NCI-H526 treated with DMSO at 0.1 percent for 48 hours (cell line): ENCODE measurements at places on chromosomes 2 and 18.

- DNase-seq, result no peak
Observed at GRCh38 chr2:175168564-175168945, 552 bp upstream of the ATF2 start.

GRCh38 chr2:197975931-197976519 is 171.6 kb downstream of the PLCL1 start:
- DNase-seq, result no peak

DNA sequence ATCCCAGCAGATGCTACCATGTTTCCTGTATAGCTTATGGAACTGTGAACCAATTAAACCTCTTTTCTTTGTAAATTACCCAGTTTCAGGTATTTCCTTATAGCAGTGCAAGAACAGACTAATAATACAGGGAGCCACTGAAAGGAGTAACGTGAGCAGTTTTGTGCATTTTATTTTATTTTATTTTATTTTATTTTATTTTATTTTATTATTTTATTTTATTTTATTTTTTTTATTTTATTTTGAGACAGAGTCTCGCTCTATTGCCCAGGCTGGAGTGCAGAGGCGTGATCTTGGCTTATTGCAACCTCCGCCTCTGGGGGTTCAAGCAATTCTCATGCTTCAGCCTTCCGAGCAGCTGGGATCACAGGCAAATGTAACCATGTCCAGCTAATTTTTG is 156.3 kb upstream of the MSH6 start:
- no peak for DNase-seq

- no peak for DNase-seq
Observed at GRCh38 chr2:151843691-151844061, 15.5 kb upstream of the ARL5A start.

GRCh38 chr2:120722246-120722567 is 13.5 kb upstream of the GLI2 start:
- no peak for DNase-seq

DNA sequence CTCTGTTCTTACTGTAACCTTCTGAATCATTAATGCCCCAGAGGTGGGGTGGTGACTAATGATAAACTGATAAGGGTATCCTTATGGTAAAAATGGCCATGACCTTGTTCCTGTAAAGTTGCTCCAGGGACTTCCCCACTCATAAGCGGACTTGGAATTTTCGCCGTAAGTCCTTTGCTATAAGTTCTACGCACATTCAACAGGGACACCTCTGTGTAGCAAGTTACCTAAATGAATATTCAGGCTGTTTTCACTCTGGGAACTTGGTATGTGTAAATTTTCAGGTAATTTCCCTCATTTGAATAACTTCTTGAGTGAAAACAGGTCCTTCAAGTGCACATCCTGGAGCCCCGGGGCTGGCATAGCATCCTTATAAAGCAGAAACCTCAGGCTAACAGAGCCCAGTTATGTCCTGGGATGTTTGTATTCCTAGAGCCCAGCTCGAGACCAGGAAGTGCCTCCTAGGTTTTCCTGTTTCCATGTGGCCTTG is 9.4 kb upstream of the AGFG1 start:
- no peak for DNase-seq

- DNase-seq, result no peak
Observed at GRCh38 chr18:77079088-77079487, 53.5 kb downstream of the MBP start.

DNA sequence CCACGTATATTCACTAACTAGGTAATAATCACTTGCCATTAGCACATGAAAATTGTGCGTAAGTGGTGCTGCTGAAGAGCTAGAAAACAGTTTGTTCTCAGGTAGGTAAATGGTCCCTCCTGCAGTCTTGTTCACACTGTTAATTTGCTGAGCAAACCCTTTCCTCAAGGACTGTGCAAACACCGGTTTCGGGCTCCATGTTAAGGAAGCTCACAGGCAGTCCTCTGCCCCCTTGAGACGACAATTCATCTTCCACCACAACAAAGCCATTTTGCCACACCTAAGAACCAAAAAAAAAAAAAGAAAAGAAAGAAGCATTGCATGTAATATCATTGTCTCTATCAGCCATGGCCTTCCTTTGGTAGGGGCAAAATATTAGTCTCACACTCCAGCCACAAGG is 193.9 kb downstream of the BCL11A start:
- no peak for DNase-seq

GRCh38 chr2:63819765-63820717 is 21.7 kb upstream of the UGP2 start:
- no peak for DNase-seq

DNA sequence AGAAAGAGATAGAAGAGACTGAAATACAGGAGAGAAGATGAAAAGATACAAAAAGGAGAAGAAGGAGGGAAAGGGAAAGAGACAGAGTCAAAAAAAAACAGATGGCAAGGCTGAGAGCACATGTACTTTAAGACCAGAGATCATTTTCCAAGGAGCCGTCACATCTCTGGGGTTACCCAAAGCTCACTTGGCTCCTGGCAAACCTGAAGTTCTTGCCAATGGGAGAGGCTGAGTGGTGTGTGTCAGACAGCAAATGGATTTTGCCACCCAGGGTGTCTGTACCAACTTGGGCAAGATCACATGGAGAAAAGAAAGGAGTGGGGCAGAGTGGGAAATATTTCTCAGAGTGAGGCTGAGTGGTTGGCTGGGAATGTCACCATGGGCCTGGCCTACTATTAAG is 219.3 kb upstream of the TNP1 start:
- no peak for DNase-seq

DNA sequence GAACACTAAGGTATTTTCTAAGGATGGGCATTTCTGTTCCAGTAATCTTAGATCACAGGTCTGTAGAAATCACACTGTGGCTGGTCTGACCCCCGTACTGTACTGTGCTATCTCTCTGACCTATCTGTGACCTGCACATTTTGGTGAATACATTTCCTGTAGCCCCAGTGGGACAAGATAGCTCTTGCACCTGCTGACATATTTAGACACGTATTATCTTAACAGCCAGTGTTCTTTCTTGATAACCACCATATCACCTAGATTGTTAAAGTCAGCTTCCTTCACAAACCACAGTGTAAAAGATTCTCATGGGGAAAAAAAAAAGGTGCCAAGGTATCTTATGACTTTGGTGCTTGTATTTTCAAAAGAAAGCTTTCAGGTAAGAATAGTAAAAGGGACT is 39.8 kb upstream of the TMEM247 start:
- no peak for DNase-seq
